ENCODE measurements at places on chromosomes 13 and 19.

DNA sequence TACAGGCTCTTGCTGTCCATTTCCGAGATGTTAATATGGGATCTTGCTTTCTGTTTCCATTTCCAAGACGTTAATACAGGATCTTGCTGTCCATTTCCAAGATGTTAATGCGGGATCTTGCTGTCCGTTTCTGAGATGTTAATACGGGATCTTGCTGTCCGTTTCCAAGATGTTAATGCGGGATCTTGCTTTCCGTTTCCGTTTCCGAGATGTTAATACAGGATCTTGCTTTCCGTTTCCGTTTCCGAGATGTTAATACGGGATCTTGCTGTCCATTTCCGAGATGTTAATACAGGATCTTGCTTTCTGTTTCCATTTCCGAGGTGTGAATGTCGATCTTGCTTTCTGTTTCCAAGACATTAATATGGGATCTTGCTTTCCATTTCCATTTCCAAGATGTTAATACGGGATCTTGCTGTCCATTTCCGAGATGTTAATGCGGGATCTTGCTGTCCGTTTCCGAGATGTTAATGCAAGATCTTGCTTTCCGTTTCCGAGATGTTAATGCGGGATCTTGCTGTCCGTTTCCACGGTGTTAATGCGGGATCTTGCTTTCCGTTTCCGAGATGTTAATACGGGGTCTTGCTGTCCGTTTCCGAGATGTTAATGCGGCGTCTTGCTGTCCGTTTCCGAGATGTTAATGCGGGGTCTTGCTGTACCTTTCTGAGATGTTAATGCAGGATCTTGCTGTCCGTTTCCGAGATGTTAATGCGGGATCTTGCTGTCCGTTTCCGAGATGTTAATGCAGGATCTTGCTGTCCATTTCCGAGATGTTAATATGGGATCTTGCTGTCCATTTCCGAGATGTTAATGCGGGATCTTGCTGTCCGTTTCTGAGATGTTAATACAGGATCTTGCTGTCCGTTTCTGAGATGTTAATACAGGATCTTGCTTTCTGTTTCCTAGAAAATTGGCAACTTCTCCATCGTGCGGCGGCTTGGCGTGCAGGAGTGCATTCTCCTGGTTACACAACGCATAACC lies 38.3 kb downstream of the PEX11G start:
- peak; percentile 10 for DNase-seq

- no peak for DNase-seq
These were observed at the start of gene TICAM1 for GRCh38 chr19:4831304-4831978. TSS of gene TICAM1 (minus strand) at chr19:4831712. CDS start at chr19:4818377, 13,335 bp downstream.

- DNase-seq: no peak
These were observed 1193.5 kb downstream of the PCDH9 start for GRCh38 chr13:66036636-66037035.

DNA sequence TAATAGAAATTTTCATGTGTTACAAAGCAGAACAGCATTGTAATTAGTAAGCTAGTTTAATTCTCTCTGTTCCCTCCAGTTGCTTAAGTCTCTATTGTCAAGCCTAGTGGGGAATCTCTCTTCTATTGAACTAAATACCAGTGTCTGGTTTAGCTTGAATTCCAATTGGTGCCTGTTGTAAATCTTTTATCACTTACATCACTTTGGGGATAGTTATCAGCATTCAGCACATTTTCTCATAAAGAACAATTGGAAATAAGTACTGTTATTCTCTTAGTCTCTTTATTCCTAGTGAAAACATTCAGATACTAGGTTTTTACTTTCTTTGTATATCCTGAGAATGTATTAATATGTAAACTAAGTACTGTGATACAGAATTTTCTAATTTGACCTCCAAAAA lies 25.2 kb downstream of the IPO5 start:
- no peak for DNase-seq

GRCh38 chr19:15776264-15776663 lies 11.2 kb upstream of the OR10H5 start:
- DNase-seq: no peak

GRCh38 chr13:91647361-91647990 lies 249.1 kb downstream of the GPC5 start:
- DNase-seq: peak; percentile 2

DNA sequence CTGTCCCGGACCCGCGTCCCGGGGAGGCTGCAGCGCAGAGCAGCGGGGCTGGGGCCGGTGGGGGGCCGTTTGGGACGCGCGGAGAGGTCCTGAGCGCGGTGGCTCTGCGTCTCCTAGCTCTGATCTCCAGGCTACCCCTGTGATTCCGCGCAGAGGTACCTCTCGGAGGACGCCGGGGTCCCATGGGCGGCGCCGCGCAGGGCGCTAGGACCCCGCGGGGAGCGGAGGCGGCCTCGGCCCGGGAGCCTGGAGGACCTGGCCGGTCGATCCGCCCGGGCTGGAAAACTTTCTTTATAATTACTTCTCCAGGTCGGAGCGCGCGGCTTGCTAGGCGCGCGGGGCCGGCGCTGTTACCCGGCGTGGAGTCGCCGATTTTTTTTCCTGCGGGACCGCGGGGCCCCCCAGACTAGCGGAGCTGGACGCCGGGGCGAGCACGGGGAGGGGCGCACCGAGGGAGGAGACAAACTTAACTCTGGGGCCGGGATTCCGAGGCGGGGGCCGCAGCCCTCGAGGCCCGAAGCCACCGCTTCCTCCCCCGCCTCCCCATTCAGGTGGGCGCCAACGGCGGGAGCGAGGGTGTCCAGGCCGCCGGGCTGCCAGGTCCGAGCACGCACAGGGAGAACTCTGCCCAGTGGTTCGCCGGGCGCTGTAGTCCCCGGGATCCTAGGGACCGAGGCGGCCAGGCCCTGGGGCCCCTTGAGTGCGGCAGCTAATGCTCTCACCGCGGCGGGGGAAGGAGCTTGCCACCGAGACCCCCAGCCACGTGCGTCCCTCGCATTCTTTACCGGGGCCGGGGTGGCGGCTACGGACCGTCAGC lies 848 bp upstream of the CEBPA start:
- no peak for DNase-seq

- no peak for DNase-seq
These were observed 11.1 kb downstream of the PTBP1 start for GRCh38 chr19:808423-808775.

DNA sequence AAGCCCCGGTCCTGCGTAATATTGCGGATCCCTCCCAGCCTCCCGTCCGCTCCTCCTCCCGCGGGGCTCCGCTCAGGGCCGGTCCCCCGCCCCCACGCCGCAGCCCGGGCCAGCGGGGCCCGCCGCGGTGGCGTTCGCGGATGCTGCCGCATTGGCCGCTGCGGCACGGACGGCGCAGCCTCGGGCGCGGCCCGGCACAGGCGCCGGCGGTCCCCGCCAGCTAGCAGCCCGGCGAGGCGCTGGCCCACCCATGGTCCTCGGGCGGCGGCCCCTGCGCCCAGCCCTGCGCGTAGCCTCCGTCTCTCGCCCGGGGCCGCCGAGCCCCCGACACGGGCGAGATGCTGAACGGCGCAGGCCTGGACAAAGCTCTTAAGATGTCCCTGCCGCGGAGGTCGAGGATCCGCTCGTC lies at the start of gene ATP8A2:
ATP8A2 (plus strand) TSS at position 100 of the 409 bp plus-strand sequence; CDS start at position 339, 239 bp downstream.
- no peak for DNase-seq

GRCh38 chr19:46714444-46715106 lies 2.3 kb downstream of the PRKD2 start:
- no peak for DNase-seq

Data from Panc1 (cell line).